Stimulated activated CD8-positive, alpha-beta memory T cell treated with anti-CD3 and anti-CD28 coated beads, Interleukin-4, amount 100 ng/mL, for 1 hour (primary cell): ENCODE measurements at places on chromosomes 1 and 21.

GRCh38 chr1:24861821-24862727 is 68.0 kb downstream of the RUNX3 start:
- no peak for DNase-seq

- DNase-seq, result no peak
Observed at GRCh38 chr1:59195151-59195550, 101.7 kb upstream of the FGGY start.

GRCh38 chr1:67970088-67970487 is 80.3 kb downstream of the DIRAS3 start:
- DNase-seq, result no peak

- no peak for DNase-seq
Observed at GRCh38 chr1:226332947-226333346, 24.0 kb upstream of the LIN9 start.

GRCh38 chr1:25795946-25796810 is 3.8 kb upstream of the SELENON start:
- DNase-seq, result no peak

DNA sequence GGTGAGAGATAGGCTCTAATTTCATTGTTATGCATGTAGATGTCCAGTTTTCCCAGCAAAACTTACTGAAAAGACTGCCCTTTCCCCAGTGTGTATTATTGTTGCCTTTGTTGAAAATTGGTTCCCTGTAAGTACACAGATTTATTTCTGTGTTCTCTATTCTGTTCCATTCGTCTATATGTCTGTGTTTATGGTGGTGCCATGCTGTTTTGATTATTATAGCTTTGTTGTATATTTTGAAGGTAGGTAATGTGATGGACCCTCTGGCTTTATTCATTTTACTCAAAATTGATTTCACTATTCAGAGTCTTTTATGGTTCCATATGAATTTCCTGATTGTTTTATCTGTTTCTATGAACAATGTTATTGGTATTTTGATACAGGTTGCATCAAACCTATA is 375.8 kb upstream of the VAMP3 start:
- DNase-seq, result no peak

- DNase-seq, result no peak
Observed at GRCh38 chr1:172489847-172490246, 43.1 kb upstream of the SUCO start.
